ENCODE measurements at places on chromosomes 5 and 9.

- no peak for DNase-seq
Observed at GRCh38 chr5:180069589-180070247, 1.8 kb downstream of the RNF130 start.

GRCh38 chr9:93958819-93959682, 3.9 kb upstream of the BARX1 start:
- no peak for DNase-seq

- no peak for DNase-seq
Observed at GRCh38 chr5:179974246-179974945, 66.7 kb upstream of the TBC1D9B start.

DNA sequence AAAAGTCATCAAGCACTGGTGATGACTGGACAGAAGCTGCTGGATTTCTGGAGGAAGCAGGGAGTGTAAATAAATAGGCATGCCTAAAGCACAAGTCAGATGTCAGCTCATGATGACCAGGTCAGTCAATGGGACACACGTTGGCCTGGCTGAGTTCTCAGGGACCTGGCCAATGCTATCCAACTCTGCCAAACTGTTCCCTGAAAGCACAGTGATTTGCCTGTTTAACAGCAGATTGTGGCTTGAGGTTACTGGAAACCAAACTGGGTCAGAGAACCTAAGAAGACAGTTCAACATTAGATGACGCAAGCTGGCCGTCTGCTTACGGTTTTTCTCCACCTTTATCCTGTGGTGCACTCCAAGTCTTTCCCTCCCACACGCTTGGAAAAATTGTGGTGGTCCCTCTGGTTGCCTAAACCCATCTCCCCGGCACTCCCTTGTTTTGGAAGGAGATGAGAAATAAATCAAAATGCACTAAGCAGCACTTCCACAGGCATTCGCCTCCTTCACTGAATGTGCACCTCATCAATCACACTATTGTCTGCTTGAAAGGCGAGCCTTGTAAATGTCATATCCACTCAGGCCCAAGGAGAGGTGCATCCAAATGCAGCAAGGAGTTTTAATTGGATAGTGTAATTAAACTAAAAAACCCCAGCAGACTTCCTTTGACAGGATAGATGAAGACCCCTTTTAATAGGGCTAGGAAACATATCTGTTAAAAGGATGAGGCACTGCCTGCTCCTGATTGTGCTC, 199.4 kb downstream of the GAPVD1 start:
- DNase-seq, result no peak

DNA sequence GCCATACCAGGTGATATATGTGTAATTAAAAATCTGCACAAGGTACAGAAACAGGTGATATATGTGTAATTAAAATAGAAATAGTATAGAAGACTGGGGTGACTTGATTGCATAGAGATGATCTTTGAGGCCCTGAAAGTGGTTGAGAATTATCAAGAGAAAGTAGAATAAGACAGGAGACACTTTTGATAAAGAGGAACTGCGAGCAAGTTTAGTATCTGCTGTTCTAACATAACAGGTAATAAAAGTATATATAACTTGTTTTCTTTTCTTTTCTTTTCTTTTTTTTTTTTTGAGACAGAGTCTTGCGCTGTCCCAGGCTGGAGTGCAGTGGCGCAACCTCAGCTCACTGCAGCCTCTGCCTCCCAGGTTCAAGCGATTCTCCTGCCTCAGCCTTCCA, 5.4 kb downstream of the SNX2 start:
- no peak for DNase-seq

DNA sequence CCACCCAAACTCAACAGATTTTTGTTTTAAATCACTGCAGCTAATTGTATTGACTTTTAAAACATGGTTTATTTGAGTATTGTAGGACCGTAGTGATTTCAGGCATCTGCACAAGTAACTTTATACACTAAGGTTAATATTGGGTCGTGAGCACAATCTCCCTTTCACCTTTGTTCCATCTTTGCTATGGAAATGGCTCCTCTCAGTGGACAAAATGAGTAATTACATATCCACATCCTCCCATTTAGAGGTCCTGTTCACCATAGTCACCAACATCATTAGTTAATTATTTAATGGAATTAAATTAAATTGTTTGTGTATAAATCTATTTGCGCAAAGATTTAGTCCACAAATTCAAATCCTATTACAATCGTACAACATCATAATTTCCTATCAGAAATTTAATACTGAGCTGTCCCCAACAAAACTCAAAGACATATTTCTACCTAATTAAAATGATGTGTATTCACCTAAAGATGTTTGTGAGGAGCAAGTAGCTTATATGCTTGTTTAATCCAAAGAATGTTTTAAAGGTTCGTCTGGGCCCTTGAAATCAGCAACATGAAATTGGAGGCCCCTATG, 173.0 kb upstream of the DAPK1 start:
- no peak for DNase-seq

DNA sequence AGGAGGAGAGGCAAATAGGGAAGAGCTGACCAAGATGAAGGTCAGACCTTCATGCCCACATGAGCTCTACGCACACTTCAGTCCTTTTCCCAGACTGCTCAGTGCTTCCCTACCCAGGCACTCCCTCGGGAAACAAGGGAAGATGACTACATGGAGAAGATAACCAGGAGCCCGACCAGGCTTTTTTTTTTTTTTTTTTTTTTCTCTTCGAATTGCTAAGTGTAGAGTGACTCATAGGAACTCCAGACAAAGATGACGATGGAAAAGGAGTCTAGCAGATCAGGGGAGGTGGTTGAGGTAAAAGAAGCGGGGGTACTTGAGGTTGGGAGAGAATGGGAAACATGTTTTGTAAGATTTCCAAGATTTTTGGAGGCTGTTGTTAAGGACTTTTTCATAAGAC, 526.1 kb downstream of the BNC2 start:
- no peak for DNase-seq

- DNase-seq, result no peak
Observed at GRCh38 chr5:15587916-15588315, 87.9 kb downstream of the FBXL7 start.

- no peak for DNase-seq
Observed at GRCh38 chr9:28270156-28270555, 696.9 kb upstream of the C9orf72 start.

DNA sequence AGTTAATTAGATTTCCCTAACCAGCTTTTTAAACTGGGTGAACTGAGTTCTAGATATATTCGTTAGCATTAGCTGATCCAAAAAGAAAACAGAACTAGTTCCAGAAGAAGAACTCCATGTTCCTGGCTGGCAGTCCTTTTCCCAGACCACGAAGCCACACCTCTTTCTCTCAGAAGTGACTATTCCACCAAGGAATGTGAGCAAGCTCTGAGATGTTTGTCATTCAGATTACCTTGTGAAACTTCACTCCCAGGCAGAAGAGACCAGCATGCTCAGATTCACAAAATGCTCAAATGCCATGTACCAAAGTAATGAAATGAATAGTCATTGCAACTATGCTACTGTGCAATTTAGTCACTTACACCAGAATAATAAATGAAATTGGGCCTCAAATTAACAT, 4.4 kb upstream of the SSBP2 start:
- DNase-seq, result no peak

DNA sequence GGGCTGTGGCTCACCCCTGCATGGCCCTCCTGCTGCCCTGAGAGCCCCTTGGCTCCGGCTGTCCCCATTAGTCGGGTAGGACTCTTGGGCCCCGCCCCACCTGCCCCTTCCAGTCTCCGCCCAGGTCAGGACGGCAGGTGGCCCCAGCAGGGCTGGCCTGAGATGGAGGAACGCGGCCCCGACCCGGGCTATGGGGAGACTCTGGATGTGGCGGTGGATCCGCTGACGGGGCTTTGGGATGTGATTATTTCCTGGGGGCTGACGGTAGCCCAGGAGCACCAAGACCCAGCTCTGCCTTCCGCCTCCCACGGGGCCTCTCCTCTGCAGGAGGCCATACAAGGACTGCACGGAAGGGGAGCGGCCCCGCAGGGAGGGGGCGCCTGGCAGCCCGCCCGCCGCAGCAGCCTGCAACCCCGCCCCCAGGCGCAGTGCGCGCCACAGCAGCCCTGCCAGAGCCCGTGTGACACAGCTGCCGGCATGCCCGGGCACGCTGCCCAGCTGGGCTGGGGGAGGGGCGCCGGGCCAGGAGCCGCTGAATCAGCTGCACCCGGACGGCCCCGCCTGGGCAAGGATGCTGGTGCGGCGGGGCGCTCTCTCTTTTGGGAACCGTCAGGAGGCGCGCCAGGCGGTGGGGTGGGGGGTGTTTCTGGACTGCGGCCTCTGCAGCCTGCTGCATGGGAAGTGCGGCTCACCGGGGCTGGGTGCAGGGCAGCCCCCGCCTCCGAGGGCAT, 9.2 kb downstream of the TMEM250 start:
- DNase-seq, result peak; percentile 87

DNA sequence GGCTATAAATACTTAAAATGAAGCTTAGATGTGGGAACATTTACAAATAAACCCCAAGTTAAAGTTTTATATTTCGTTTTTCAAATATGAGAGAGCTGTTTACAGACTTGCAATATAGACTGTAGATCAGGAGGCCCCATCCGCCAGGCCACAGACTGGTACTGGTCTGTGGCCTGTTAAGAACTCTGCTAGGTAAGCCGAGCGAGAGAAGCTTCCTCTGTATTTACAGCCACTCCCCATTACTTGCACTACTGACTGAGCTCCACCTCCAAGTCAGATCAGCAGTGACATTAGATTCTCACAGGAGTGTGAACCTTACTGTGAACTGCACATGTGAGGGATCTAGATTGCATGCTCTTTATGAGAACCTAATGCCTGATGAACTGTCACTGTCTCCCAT, 561.4 kb upstream of the FAM174A start:
- no peak for DNase-seq

- DNase-seq, result no peak
Observed at GRCh38 chr9:18721267-18721994, 247.5 kb downstream of the ADAMTSL1 start.

- no peak for DNase-seq
Observed at GRCh38 chr9:115036691-115037090, 81.3 kb downstream of the TNC start.

GRCh38 chr9:137772281-137772873, 105.2 kb upstream of the CACNA1B start:
- DNase-seq, result no peak
